ENCODE measurements at places on chromosomes 3 and 15.

GRCh38 chr3:172591876-172592771 lies 68.9 kb upstream of the TNFSF10 start:
- no peak for DNase-seq

DNA sequence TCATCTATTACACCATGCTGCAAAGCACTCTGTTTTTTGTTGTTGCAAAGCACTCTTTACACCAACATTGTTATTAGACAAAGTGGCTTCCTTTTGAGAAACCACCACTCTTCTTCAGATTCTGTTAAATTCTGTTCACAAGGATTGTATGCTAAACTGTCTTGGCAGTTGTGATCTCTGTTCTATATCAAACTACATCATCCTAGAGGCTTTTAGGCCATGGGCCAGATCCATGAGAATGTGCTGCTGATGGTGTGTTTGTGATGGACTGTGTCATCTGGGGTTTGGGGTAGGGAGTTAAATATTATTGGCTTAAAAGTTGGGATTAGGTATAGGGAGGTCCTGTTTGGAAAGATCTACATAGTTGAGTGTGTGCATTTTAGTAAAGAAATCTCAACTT lies 229.8 kb downstream of the GAP43 start:
- no peak for DNase-seq

DNA sequence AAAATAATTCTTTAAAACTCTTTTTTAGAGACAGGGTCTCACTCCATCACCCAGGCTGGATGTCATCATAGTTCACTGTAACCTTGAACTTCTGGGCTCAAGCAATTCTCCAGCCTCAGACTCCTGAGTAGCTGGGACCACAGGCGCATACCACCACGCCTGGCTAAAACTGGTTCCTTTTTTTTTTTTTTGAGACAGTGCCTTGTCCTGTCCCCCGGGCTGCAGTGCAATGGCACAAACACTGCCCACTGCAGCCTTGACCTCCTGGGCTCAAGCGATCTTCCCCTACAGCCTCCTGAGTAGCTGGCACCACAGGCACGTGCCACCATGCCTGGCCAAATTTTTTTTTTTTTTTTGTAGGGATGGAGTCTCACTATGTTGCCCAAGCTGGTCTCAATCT lies 23.7 kb upstream of the FURIN start:
- no peak for DNase-seq

DNA sequence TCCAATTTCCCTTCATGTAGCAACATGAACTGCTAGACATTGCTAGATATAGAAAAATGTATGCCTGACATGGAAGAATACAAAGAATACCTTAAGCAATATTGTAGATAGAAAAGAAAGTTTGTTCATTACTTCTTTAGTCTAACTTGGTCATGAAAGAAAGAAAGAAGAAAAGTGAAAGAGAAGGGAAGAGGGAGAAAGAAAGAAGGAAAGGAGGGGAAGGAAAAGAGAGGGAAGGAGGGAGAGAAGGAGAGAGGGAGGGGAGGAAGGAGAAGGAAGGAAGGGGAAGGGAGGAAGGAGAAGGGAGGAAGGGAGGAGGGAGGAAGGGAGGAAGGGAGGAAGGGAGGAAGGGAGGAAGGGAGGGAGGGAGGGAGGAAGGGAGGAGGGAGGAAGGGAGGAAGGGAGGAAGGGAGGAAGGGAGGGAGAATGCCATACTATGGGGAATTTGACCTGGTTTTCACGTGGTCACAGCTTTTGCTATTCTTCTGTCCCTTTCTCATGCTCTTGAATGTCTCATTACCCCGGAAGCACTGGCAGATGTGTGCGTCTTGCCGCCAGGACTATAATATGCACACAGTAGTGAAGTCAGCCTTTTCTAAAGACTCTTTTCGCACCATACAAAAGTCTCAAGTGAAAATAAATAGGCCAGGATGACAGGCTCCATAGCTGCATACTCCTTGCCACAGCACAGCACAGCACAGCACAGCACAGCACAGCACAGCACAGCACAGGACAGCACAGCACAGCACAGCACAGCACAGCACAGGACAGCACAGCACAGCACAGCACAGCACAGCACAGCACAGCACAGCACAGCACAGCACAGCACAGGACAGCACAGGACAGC lies 78.2 kb downstream of the CHAC1 start:
- DNase-seq: no peak

GRCh38 chr15:30923429-30923828 lies 19.7 kb downstream of the FAN1 start:
- DNase-seq: no peak

DNA sequence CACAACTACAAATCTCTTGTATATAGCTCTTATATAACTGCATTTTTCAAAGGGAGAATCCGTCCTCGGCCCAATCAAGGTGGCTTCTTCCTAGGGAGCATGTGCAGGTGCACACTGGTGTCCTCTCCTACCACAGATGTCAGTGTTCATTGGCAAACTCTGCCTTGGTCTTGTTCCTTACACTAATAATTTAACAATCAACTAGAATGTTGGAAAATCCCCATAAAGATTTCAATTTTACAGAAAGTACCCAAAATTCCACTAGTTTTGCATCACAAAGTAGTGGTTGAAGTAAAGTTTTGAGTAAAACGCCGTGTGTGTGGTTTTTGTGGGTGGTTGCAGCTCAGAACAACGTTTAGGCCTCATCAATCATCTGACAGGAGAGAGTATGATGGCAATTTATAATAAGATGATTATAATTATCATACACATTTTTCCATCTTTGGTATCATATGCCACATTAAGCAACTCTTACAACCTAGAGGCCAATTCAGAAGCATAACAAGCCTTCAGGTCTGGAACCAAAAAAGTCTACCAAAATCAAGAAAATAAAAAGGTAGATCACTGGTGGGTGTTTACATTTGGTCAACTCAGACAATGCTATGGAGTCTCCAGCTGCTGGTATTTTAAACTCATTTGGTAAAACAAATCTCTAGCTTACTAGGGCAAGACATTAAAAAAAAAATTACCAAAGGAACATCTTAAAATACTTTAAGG lies 128.9 kb upstream of the BHLHE40 start:
- DNase-seq: no peak

DNA sequence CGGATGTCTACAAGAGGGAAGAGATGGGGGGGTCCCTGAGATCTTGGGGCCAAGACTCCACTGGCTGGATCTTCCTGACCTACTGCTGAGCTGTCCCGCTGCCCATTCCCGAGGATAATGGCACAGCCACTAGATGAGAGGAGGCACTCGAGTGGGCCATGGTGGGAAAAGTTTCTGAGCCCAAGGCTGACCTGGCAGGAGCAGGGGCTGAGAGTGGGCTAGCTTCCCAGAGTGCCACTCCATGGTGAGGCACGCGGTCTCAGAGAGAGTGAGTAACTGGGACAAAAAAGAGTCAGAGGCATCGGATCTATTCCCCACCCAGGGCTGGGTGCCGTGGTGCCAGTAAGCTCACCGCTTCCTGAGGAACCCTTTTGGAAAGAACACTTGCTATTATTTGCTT lies 10.9 kb downstream of the SLC51B start:
- no peak for DNase-seq

GRCh38 chr3:70516076-70516475 lies 203.6 kb upstream of the MDFIC2 start:
- DNase-seq: no peak

Measured in COR-L47 (cell line).